ENCODE measurements at places on chromosomes 6 and 20.

- no peak for DNase-seq
Measured at GRCh38 chr6:7461416-7461815, 71.8 kb downstream of the RIOK1 start.

- peak; percentile 54 for DNase-seq
Measured at GRCh38 chr6:119195848-119196247, 117.4 kb upstream of the FAM184A start.

DNA sequence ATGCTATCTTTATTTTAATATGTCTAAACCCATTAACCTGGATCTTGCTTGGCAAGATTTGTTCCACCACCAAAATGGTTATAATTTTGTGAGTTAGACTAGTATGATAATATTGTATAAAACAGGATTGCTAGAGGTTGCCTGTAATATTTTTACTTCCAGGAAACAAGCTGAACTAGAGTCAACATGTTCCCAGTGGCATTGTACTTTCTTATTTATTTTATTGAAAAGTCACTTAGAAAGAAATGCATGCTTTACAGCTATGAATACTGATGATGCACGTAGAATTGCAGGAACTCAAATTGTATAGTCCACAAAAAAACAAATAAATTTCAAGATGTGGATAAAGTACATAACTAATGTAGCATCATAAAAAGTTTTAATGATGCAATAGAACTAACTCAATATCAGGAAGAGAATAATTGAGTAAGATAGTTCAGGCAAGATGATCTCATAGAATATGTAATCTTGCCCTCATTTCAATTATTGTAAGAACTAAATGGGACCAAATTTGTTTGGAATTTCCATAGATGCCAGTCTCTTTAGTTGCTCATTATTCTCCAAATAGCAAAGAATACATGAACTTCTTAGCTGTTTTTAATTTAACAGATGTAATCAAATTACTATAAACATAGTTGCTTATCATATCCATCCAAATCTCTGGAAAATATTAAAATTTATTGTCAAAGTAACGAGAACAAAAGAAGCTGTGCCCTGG, 451.8 kb downstream of the COL12A1 start:
- peak; percentile 52 for DNase-seq

DNA sequence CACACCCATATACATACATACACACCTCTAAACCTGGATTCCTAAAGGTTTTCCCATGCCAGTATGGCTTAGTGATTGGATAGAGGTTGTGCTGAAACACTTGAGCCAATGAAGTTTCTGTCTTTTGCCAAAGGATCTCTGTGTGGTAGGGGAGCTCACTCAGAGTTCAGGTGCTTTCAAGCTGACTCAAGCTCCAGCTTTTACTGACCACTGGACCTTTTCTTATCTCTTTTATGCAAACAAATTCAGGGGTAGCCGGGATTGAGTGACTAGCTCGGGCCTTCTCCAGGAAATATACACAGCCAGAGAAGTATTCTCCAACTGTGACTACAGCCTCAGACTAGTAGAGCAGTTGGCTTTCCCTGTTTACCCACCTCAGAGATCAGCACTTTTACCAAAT, 21.5 kb upstream of the DSE start:
- no peak for DNase-seq

DNA sequence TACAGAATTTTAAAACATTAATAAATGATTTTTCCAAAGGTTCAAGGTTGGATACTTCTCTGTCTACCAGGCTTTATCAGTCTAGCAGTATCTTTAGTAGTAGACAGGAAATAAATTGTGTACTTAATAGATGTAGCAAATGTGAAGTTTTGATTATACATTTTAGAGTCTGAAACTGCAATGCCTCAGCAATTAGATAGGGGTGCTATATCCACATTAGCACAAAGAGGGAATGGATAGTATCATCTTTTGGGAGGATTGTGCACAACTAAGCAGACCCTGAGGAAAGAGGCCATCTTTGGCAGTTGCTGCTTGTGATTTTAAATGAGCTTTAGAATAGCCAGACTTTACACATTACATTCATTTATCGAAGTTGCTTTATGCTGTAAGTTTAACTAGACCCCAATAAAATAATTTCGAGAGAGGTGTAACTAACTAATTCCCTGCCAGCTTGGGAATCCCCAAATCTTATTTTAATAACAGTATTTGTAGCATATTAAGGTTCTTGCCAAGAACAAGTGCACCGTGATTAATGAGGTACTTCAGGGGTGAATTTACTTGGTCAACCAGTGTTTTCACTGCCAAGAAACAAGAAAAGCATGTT, 2.8 kb downstream of the KCNQ5 start:
- DNase-seq = no peak

DNA sequence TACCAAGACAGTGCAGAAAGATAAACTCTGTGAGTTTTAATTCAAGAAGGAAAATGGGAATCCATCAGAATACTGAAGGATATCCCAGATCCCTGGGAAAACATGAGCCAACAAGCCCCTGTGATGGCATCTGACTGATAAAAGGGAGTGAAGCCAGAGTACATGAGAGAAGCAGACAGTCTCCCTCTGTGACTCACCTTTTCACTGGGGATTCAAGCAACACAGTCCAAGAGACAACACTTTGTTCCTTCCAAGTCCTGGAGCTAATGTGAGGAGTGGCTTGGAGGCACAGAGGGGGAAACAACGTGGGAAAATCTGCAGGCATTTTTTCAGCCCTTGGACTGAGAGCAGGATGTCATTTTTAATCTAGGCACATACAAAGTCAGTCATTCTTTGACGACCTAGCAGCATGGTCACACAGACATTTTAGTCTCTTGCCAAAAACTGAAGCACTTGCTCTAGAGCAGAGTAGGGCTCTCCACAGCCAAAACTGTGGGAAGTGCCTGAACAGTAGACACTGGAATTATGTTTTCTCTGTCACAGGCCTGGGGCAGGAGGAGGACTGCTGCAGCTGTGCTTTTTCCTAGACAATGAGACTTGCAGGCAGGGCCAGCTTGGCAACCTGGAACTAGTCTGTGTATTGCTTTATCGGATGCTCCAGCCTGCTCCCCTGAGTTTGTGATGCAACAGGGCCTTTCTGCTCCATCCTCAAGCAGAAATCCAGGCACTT, 465.0 kb upstream of the GJE1 start:
- DNase-seq = no peak

DNA sequence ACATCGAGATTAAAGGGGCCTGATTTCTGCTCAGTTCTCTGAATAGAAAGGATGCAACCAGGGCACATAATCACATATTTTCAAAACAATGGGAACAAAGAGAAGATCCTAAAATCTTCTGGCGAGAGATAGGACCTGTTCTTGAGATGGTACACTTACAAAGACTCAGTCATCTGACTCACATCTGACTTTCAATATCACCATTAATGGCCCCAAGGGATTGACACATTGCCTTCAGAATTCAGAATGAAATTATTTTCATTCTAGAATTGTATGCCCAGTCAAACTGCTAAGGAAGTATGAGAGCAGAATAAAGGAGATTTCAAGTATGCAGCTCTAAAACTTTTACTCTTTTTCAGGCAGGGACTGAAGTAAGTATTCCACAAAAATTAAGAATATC, 240.7 kb upstream of the POU3F2 start:
- DNase-seq = no peak

DNA sequence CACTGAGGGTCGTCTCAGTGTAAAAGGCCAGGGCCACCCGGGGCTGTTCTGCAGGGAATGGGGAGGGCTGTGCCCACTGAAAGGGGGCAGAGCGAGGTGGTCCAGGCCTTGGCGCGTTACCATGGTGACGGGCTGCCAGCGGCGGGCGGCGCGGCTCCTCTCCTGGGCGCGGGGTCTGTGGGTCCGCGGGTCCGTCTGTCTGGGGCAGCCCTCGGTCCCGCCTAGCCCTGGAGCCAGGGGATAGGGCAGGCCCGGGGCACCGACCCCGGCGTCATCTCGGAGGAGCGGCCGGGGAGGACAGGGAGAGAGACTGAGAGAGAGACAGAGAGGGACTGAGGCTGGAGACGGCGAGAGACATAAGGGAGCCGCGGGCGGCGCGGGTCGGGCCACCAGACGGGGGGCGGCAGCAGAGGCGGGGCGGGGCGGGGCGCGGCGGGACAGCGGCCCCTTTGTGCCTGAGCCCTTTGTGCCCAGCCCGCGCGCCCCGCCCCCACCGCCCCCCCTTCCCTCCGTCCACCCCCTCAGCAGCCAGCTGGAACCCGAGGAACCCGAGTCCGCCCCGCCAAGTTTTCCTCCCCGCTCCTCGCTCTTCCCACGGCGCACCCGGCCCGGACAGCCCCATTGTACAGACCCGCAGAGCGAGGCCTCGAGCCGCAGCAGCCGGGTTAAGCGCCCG, at the start of gene KIAA1755:
Gene KIAA1755 (minus strand): TSS at position 358 of the 676 bp plus-strand sequence. CDS start 235 bp downstream, at position 123.
- DNase-seq = no peak

GRCh38 chr6:72788188-72788587, 166.3 kb downstream of the KCNQ5 start:
- no peak for DNase-seq

- DNase-seq = no peak
Measured at GRCh38 chr20:50569864-50570836, 60.0 kb downstream of the PTPN1 start.

DNA sequence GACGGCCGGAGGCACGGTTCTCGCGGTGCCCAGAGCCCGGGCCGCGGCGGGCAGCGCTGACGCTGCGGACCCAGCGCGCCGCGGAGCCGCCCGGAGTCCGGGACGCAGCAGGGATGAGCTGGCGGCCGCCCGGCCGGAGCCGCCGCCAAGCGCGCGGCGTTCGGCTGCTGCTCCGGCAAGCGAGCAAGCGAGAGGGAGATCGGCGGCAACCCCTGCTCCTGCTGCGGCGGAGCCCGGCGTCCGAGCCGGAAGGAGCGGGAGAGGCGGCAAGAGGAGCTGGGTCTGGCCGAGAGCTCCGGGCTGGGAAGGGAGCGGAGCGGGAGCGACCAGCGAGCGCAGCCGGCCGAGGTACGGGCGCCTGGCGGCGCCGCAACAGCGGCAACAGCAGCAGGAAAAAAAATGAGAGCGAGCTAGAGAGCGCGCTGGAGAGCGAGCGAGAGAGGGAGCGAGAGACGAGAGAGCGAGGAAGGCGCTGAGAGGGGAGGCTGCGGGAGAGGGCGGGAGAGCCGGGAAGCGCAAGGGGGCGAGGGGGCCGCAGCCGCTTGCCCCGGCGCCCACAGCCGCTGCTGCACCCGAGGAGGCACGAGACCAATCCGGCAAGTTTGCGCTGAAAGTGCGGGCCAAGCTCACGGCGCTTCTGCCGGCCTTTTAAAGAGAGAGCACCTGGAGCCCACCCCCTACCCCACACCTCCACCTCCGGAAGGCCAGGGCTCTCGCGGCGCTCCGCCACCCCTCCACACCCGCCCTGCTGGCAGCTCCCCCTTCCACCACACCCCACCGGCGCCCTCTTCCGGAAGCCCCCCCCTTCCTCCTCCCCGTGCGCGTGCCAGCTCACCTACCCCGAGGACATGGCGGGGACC, 496 bp downstream of the GRM4 start:
- no peak for DNase-seq

DNA sequence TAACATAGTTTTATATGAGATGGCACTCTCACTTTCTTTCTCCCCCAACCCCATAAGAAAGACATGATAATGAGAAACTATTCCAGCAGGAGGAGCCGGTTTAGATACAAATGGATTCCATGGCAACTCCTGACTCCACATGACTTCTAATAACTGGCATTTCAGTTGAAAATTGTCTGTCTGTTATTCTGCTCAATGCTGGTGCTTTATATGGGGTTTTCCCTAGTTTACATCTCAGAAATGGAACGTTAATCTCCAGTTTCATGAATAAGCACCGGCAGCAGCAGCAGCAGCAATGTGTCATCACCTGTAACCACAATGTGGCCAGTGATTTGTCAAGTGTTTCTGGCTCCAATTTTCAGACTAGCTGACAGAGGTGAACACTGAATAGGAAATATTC, 8.0 kb upstream of the SIM1 start:
- DNase-seq = no peak

- DNase-seq = no peak
Measured at GRCh38 chr6:63576985-63577712, 4.9 kb downstream of the LOC128125822 start.

DNA sequence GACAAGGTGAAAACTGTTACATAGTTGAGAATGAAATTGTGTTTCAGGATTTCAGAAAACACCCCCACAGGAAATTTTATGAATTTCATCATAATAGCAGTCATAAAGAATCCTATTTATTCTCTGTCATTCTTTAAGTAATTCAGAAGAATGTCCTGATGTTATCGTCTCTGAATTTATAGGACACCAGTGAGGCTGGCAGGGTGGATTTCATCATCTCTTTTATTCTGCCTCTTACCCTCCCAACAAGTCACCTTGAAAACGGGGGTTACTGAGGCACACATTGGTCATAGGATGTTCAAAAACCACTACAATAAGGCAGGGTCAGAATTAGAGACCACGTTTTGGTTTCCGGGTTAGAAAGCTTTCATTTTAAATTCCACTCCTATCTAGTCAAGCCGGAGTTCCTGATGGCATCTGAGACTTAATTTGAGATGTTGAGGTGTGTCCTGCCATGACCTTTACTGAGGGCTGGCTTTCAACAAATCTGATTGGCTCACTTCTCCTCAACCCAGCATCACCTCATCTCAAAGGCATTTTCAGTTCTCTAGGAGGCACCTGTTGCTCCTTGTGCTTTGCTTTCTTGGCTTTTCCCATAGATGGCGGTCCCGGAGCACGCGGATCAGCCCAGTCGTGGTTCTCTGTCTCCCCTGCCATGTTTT, 230.6 kb upstream of the SUPT3H start:
- no peak for DNase-seq
